Activated CD8-positive, alpha-beta memory T cell treated with anti-CD3 and anti-CD28 coated beads for 1 hour (primary cell): ENCODE measurements at places on chromosomes 7 and 10.

GRCh38 chr7:103140061-103140460 is 8.8 kb downstream of the NAPEPLD start:
- no peak for DNase-seq

DNA sequence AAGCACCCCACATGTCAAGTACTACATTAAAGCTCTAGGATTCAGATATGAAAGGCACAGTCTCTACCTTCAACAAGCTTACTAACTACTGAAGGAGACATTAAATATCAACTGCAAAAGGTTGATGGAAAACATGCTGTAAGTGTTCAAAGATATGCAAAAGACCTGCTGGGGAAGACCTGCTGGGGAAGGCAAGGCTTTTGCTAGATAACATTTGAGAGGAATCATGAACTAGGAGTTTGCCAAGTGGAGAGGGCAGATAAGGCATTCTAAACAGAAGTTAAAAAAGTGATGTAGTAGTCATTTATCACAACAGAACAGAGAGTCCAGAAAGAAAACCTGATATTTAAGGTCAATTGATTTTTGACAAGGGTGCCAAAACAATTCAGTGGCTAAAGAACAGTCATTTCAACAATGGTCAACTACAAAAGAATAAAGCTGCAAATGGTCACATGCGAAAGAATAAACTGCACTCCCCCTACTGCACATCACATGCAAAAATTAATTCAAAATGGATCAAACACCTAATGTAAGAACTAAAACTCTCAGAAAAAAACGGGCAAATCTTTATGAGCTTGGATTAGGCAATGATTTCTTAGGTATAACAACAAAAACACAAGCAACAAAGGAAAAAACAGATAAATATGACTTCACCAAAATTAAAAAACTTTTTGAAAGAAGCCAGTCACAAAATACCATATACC is 23.0 kb upstream of the MSS51 start:
- DNase-seq = no peak

DNA sequence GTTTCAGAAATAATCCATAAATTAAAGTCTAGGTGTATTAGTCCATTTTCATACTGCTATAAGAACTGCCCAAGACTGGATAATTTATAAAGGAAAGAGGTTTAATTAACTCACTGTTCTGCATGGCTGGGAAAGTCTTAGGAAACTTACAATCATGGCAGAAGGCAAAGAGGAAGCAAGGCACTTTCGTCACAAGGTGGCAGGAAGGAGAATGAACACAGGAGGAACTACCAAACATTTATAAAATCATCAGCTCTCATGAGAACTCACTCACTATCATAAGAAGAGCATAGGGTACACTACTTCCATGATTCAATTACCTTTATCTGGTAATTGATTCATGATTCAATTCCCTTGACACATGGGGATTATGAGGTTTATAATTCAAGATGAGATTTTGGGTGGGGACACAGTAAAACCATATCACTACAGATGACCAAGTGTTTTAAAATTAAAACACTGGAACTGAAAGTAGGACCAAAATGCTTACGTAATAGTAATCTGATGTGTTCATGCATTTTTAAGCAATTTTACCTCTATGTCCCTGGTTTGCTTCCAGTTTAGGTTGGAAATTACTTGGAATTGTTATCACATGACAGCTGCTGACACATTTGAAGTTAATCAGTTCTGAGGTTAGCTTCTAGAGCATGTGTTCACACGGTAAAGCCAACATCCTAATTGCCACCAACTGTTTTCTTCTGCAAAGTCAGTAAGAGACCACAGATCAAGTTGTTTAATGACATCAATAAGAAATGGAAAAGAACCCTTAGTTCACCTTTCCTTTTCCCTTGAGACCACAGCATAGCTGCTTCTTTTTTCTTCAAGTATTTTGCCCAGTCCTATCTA is 48.4 kb upstream of the SEMA3C start:
- no peak for DNase-seq

GRCh38 chr10:17348501-17349349 is 105.7 kb downstream of the ST8SIA6 start:
- DNase-seq = no peak

DNA sequence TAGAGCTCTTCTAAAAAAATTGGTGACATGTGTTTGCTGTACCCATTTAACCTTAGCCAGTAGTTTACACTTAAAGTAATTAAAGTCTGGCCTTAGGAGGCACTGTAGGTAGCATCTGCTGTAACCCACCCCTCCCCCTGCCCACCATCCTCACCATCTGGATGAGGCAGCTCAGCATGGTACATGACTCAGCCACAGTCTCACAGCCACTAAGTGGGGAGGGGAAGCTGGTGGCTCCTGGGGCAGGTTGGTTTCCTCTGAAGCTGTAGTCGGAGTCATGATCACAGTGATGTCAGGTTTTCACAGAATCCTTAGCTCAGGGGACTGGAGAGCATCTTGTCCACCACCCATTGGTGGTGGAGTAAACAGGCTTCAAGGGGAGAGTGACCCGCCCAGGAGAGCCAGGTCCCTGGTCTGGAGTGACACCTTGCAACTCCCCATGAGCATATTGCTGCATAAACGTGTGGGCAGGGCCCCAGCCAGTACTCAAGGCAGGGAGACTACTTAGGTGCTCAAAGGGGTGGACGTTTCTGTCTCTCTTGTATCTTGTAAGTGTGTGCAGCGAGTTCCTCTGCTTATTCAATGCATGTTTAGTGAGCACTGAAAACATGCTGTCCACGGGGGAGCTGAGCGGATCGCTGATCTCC is 125.9 kb downstream of the GRK5 start:
- no peak for DNase-seq

- DNase-seq = no peak
Measured at GRCh38 chr10:17199351-17199804, 2.1 kb downstream of the TRDMT1 start.

DNA sequence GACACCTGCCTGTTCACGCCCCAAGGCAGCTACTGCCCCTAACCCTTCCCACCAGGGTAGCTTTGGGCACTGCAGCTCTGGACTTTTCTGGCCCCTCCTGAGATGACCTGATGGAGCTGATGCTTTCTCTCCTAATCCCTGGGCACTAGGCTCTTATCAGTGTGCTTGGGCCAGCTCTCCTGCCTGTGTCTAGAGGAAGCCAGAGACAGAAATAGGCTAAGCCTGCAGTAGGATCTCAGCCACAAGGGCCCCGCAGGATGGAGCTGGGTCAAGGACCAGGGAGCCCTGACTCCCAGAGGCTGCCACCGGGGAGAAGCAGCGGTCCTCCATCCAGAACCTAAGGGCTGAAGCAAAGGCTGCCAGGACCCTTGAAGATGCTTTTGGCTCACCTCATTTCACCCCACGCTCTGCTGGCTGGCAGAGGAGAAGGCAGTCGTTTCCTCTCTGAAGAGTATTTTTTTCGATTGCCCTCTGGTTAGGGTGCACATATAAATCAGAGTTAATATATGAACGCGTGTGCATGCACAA is 580.8 kb downstream of the GALNT17 start:
- no peak for DNase-seq

- no peak for DNase-seq
Measured at GRCh38 chr10:130990486-130990885, 321.0 kb downstream of the TCERG1L start.

- DNase-seq = no peak
Measured at GRCh38 chr10:122554131-122555036, 6.2 kb upstream of the DMBT1 start.

GRCh38 chr7:121429798-121430197 is 33.7 kb upstream of the FAM3C start:
- no peak for DNase-seq

DNA sequence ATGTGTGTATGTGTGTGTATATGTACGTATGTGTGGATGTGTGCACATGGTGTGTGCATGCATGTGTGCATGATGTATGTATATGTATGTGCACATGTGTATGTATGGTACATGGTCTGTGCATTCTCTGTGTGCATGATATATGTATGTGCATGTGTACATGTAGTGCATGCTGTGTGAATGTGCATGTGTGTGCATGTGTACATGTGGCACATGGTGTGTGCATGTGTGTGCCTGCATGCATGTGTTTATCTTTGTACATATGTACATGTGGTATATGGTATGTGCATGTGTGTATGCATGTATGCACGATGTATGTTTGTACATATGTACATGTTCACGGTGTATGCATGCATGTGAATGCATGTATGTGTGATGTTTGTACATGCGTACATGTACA is 383.7 kb downstream of the TYW1 start:
- no peak for DNase-seq

DNA sequence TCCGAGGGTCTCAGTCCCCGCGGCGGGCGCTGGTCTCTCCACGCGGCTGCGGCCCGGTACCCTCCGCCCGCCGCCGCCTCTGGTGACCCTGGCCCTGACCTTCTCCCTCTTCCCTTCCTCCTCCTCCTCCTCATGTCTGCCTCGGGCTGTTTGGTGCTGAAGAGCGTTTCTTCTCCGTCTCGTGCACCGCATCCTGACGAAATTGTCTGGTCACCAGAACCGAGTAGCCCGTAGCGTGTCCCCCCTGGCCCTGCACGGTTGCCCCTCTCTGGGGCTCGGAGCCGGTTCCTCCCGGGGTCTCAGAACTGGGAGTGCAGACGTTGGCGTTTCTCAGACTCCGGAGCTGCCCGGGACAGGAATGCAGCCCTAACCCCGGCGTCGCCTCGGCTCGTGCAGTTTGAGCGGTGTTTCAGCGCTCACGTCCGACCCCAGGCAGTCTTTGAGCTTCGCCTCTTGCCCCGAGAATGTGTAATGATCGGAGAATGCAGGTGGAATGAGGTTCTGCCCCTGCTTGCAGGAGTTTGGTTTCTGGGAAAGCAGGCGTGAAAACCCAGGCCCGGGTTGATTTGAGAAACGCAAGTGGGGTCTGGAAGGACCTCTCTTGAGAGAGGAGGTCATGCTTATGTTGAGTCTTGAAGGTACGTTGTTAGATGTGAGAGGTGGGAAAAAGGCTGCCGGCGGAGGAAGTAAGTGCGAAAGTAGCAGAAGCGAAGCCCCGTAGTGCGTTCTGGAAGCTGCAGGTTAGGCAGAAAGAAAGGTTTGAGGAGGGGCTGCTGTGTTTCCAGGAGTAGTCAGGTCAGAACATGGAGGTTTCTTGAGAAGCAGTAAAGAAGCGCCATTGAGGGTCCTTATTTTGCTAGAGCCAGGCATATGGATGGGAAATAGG is 743 bp downstream of the RBM17 start:
- no peak for DNase-seq

GRCh38 chr7:121643320-121643719 is 229.6 kb upstream of the PTPRZ1 start:
- no peak for DNase-seq

- no peak for DNase-seq
Measured at GRCh38 chr10:95767884-95768556, 12.1 kb downstream of the ENTPD1 start.

DNA sequence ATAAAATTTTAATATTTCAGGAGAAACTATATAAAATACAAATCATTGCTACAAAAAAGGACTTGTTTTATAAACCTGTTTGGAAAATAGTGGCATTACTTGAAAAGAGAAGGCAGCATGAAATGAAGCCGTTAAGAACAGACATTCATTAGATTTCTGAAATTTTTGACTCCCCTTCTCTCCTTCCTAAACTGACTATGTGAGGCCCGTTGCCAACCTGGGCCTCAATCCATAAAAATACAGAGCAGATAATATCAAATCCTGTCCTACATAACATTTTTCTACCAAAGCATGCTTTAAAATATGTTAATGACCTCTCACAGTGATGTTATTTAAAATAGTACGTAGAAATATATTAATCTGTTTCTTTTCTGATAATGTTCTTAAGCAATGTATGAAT is 34.5 kb upstream of the ING3 start:
- DNase-seq = no peak

- DNase-seq = no peak
Measured at GRCh38 chr10:89633484-89633883, 11.6 kb downstream of the PANK1 start.

- no peak for DNase-seq
Measured at GRCh38 chr7:66758950-66759628, 18.6 kb downstream of the RABGEF1 start.

- DNase-seq = no peak
Measured at GRCh38 chr10:16545116-16545736, 23.5 kb upstream of the C1QL3 start.

GRCh38 chr10:26085549-26085948 is 131.0 kb upstream of the GAD2 start:
- DNase-seq = no peak

DNA sequence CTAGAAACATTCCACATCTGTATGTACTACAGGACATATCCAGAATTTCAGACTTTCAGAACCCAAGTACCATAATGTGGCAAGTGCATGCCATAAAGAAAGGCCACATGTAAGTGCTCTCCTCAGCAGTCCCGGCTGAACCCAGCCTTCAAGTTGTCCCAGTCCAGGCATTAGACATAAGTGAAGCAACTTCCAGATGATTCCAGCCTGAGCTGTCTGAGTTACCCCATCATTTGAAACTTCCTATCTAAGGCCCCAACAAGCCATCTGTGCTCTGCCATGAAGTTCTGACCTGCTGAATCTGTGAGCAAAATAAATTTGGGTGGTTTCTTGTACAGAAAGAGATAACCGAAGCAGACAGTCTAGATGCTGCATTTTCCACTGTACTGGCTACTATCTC is 218.8 kb downstream of the IPMK start:
- DNase-seq = no peak

GRCh38 chr10:36888925-36889573 is 236.3 kb upstream of the ANKRD30A start:
- DNase-seq = no peak

- no peak for DNase-seq
Measured at GRCh38 chr7:92421676-92422435, 25.4 kb upstream of the GATAD1 start.

DNA sequence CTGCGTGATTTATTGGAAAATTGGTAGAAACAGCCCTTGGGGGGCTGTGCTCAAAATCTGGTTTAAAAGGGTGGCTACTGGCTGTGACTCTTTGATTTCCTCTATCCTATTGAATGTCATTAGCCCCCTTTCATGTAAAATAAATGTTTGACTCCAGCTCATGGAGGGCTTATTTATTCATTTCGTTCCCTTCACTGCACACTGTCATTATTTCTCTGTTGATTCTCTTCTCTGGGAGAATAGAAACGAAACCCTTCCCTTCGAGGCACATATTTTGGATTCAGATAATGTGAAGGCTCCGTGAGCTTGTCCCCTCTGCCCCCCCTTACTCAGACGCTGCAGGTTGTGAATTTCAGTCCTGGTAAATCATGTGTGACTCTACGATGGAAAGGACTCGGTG is 203.9 kb upstream of the GPR26 start:
- no peak for DNase-seq

DNA sequence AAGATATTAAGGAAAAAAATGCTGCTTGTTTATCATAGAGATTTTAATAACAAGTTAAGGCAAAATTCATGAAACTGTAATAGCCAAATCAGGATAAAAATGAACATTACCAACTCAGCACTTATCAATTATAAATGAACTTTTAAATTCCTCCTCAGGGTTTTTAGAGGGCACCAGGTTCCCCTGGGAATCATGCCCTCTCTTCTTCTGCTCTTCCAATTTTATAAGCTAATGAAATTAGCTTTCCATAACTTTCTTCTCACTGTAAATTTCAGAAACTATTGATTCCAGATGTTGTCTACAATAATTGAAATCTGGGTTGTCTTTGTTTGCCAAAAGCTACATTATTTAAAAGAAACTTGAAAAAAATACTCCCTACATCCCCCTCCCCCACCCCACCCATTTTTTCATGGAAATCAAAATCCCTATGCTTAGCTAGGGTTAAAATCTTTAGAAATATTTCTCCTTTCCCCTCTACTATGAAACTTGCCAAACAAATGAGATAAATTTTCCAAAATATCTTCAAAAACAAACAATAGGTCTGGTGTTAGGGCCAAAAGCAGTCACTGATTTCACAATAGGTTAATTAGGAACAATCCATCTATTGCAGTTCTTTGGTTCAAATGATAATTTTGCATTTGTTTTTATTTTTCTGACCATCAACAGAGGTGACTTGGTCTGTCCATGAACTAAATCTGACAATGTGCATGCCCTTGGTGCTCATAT is 187.7 kb downstream of the DOCK4 start:
- DNase-seq = no peak
